ENCODE measurements at places on chromosomes 13 and 19.

- no peak for DNase-seq
Observed at GRCh38 chr13:45295536-45295935, 45.4 kb downstream of the TPT1 start.

DNA sequence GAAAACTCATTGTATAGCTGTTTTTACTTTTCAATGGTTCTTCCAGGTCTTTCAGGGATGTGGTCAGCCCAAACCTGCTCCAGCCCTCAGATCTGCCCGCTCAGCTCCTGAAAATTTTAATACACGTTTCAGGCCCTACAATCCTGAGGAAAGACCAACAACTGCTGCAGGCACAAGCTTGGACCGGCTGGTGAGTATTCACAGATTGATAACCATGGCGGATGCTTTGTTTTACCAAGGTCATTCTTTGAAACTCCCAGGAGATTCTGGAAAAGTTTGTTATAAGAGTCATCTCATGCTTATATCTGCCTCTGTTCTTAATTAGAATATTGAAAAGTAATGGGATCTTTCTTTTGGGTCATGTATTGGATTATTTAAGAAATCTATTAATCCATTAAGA is 173.5 kb downstream of the DCT start:
- no peak for DNase-seq

DNA sequence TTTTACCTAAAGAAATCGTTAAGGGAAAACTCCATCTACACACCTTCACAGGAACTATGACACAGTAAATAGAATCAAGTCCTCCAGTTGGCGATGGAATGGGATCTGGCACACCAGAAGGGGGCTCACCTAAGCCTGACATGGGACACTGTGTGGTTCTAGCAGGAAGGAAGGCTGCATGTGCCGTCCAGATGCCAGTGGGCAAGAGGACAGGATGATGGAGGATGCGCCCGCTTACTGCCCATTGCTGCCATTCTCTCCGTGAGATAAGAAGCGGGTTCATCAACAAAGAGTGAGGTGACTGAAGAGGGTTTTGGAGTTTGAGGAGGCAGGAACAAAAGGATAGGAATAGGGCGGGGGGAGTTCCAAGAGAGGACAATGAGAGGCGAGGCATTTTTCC is 2.9 kb upstream of the CYP2F1 start:
- DNase-seq = no peak

GRCh38 chr13:110179116-110179856 is 127.7 kb downstream of the COL4A1 start:
- DNase-seq = peak; percentile 14

- DNase-seq = no peak
Observed at GRCh38 chr13:109357751-109358471, 428.5 kb downstream of the IRS2 start.

DNA sequence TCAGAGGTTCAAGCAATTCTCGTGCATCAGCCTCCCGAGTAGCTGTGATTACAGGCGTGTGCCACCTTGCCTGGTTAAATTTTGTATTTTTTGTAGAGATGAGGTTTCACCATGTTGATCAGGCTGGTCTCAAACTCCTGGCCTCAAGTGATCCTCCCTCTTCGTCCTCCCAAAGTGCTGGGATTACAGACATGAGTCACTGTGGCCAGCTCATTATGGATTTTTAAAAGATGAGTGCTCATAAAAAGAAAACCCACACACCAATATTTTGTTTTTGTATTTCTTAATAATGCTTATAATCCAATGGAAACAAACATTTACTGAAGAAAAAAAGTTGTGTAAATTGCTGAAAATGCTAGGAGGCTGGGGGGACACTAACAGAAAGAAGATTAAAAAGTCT is 5.0 kb upstream of the MICU2 start:
- no peak for DNase-seq

- DNase-seq = no peak
Observed at GRCh38 chr13:111384441-111385182, 64.2 kb downstream of the TEX29 start.

Measured in NCI-H1105 treated with DMSO at 0.1 percent for 48 hours (cell line).